SW 1271 (cell line): ENCODE measurements at places on chromosomes 7 and 10.

- no peak for DNase-seq
Observed at GRCh38 chr10:38127812-38128211, 33.7 kb downstream of the ZNF37A start.

- no peak for DNase-seq
Observed at GRCh38 chr10:29823553-29824080, 188.8 kb upstream of the SVIL start.

- DNase-seq: no peak
Observed at GRCh38 chr7:151927011-151927410, 29.2 kb upstream of the GALNTL5 start.

DNA sequence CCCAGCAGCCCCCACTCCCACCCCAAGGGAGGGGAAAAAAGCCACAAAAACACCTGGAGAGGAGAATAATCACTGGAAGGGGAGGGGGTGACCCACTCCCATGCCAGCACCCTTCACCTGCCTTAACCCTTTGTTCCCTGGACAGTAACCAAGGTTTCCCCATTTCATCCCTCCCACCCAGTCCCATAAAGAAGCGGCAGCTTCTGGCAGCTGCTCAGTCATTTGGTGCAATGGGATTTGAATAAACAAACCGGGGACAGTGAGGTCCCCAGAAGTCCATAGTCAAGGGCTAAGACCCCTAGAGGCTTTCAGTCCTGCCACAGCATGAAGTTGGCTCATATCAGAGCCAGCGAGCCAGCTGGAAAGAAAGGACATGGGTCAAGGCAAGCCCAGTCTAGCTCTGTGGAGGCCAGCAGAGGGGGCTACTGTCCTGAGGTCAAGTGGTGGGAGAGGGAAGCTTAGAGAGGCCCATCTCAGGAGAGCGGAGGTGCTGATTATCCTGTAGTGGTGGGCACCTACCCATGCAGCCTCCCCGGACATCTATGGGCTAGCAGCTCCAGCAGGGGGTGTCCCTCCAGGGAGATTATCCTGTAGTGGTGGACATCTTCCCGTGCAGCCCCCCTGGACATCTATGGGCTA is 58.9 kb upstream of the LBX1 start:
- no peak for DNase-seq

GRCh38 chr7:88522771-88523293 is 216.1 kb upstream of the STEAP4 start:
- DNase-seq: no peak

- DNase-seq: no peak
Observed at GRCh38 chr10:2924431-2924830, 142.9 kb upstream of the PFKP start.

- no peak for DNase-seq
Observed at GRCh38 chr10:7267142-7267541, 143.7 kb downstream of the SFMBT2 start.

DNA sequence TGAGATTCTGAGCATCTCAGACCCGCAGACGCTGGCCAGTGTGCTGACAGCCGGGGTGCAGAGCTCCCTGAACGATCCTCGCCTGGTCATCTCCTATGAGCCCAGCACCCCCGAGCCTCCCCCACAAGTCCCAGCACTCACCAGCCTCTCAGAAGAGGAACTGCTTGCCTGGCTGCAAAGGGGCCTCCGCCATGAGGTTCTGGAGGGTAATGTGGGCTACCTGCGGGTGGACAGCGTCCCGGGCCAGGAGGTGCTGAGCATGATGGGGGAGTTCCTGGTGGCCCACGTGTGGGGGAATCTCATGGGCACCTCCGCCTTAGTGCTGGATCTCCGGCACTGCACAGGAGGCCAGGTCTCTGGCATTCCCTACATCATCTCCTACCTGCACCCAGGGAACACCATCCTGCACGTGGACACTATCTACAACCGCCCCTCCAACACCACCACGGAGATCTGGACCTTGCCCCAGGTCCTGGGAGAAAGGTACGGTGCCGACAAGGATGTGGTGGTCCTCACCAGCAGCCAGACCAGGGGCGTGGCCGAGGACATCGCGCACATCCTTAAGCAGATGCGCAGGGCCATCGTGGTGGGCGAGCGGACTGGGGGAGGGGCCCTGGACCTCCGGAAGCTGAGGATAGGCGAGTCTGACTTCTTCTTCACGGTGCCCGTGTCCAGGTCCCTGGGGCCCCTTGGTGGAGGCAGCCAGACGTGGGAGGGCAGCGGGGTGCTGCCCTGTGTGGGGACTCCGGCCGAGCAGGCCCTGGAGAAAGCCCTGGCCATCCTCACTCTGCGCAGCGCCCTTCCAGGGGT is 703 bp downstream of the RBP3 start:
- no peak for DNase-seq

DNA sequence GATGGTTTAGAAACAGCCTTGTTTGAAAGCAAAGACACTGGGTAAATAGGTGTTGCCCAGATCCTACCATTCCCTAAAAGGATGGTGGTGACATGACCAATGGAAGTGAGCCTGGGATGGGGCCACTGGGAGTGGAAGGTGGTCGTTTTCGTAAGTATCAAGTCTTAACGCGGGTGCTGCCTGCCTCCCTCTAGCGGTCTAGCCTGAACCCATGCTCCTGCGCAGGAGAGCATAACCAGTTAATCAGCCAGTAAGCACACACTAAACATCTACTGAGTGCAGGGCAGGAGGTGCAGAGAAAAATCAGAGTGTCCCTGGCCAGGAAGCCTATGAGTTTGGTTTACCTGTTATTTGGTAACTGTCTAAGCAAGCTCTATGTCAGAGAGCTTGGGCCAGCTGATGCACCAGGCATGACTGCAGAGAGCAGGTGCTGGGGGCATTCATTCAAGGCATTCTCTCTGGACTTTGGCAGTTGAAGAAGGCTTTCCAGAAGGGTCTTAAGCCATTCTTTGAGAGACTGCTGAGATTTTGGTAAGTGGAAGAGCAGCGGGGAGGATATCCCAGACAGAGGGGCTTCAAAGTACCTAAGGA is 930 bp downstream of the GARIN1A start:
- DNase-seq: no peak

DNA sequence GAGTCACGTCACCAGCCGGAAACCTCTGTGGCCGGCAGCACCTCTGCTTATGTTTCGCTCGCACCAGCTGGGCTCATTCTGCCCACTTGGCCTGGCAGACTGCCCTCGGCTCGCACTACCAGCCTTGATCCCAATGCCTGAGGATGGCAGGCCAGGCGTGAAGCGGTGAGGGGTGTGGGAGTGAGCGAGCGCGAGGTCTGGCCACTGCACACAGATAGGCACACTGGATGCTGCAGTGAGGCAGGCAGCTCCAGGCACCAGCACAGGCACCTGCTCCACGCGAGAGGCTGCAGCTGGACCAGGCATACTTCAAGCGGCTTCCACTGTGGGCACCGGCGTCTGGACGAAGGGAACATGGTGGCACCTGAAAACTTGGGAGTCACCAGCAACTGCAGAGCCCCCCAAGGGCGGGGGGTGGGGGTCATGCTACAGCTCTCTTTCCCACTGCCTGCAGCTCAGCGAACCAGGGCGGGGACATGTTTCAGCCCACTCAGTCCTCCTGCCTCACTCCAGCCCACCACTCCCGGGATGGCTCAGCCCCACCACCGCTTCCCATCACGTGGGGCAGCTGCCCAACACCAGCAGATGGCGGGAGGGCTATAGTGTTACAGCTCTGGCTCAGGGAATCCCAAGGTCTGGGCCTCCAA is 5.4 kb upstream of the DMTF1 start:
- no peak for DNase-seq

DNA sequence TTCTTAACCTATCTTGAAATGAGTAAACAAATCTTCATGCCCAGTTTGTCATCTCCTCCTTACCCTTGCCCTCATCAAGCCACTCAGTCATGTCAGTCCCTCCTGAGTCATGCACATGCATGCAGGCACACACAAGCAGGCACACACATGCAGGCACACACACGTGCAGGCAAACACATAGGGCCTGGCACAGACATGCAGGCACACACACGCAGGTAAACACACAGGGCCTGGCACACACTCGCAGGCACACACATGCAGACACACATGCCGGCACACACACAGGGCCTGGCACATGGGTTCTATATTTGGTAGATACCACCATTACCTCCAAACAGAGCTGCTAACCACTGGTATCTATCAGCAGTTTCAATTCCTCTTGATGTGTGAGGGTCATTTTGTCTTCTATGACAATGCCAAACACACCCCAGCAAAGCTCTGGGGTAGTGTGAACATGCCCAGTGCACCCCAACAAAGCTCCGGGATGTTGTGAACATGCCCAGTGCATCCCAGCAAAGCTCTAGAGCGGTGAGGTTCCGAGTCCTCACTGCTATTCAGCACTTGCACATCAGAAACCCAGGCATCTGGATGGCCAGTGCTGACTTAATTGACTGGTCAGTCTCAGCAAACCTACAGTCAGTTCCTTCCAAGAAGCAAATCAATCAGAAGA is 563.8 kb downstream of the PTPRN2 start:
- DNase-seq: no peak

GRCh38 chr7:137871170-137871915 is 24.6 kb upstream of the DGKI start:
- DNase-seq: no peak

DNA sequence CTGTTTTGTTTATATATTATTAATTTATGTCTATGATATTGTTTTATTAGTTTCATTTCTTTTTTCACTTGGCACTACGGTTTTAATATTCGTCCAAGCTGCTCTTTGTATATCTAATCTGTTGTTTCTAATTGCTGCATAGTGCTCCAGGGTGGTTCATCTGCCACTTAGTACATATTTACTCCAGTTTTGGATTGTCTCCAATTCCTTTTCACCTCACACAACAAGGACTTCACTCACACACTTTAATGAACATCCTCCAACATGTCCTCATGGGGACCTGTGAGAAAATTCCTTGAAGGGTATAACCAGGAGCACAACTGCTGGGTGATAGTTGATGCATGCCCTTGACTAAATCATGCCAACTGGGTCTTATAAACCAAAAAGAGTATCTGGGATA is 14.1 kb upstream of the NOC3L start:
- no peak for DNase-seq

DNA sequence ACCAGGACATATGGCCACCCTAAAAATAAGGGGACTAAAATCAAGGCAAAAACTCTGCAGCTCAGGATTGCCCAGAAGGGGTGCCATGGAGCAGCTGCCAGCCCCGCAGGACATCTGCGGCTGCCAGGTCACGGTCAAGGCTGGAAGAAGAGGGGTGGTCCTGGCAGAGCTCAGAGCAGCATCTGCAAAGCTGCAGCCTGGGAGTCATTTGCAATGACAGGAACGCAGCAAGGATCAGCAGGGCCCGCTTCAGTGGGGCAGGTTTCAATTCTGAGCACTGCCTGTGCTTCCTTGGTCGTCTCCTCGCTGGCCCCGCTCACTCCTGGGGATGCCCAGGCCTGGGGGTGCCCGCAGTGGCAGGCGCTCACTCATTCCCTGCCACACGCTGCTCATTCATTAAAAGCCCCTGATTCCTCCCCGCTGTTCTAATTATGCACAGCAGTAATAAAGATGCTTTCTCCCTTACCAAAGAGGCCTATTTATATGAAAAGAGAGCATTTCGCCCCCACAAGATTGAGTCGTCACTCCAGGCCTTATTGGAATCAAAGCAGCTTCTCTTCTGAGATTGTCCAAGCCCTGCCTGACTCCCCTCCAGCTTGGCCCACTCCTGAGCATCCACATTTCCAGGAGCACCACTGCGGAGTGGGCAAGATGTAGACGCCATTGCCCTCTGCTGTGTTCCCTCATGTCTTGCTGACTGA is 4.6 kb downstream of the HSPA12A start:
- DNase-seq: no peak

DNA sequence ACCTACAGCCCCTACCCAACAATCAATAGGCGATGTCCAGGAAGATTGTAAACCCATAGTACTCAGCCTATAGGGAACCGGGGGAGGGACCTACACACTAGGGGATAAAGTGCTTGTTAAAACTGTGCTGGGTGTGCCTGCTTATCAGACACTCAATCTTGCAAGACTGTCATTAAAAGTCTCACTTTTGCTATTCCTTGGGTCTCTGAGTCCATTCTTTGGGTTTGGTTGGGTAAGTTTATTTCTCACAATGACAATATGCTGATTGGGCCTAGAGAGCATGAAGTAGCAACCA is 45.6 kb downstream of the PTPRE start:
- no peak for DNase-seq

DNA sequence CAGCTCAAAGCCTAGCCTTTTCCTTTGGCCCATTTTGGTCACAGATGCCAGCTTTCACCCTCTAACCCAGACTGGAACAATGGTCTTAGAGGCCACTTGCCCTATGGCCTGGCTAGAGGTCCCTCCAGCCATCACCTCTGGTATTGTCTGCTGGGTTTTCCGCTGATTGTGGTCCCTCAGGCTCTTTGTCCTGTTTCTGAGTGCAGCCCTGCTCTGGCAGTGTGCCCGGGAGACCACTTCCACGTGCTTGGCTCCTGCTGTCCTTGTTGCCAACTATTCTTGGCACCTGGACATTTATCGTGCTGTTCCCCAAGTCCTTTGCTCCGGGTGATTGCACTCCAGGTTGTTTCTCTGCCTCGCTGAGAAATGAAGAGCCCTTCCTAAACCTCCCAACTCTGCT is 53.3 kb upstream of the FAM180A start:
- DNase-seq: no peak

DNA sequence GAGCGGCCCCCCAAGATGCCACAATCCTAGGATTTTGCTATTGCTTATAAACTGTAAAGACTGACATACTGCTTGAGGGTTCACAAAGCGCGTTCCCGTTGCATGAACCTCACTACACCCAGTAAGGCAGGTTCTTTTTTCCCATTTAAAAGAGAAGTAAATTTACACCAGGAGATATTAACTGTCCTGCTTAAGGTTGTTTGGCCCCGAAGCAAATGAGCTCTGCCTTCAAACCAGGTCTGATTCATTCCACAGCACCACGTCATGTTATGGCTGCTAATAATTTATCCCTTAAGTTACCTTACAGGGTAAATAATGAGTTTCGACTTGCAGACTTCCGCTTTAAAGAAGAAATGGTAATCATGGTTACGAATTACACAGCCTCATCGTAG is 559 bp upstream of the FKBP14 start:
- DNase-seq: no peak

- no peak for DNase-seq
Observed at GRCh38 chr10:124285587-124286527, 132.9 kb downstream of the OAT start.

- no peak for DNase-seq
Observed at GRCh38 chr10:57743711-57744110, 524.0 kb downstream of the IPMK start.

GRCh38 chr7:126768836-126769235 is 483.9 kb downstream of the GRM8 start:
- no peak for DNase-seq

GRCh38 chr7:73685311-73685710 is 1.9 kb downstream of the BUD23 start:
- no peak for DNase-seq

GRCh38 chr10:49176310-49177268 is 11.6 kb downstream of the TMEM273 start:
- DNase-seq: no peak

GRCh38 chr10:124594240-124594639 is 132.6 kb downstream of the LHPP start:
- no peak for DNase-seq

GRCh38 chr10:11135709-11136108 is 118.0 kb downstream of the CELF2 start:
- no peak for DNase-seq

GRCh38 chr10:22475651-22476600 is 130.6 kb downstream of the SPAG6 start:
- DNase-seq: no peak

GRCh38 chr7:139231513-139232376 is 708 bp downstream of the UBN2 start:
- peak; percentile 13 for DNase-seq

- no peak for DNase-seq
Observed at GRCh38 chr10:103859161-103860086, 4.0 kb upstream of the SH3PXD2A start.
